ENCODE measurements at places on chromosomes 12 and 14.

GRCh38 chr14:105493921-105494605 lies 3.0 kb downstream of the TEDC1 start:
- no peak for DNase-seq

GRCh38 chr14:55688566-55688965 lies 108.6 kb downstream of the KTN1 start:
- no peak for DNase-seq

DNA sequence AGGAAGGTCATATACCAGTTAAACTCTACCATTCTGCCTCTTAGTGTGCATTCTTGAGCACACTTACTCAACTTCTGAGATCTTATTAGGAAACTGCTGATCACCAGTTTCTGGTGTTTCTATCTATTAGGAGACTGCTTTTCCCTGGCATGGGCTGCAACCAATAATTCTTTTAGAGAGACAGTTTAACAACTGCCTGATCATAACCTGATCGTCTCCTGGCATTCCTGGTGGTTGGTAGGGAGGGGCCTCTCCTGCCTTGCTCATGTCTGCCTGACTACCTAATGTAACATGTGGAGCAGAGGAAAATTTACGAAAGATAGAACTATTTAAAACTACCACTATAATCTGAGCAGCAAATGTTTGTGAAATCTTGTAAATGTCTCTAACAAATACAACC lies 75.3 kb upstream of the MGAT4C start:
- DNase-seq = no peak

DNA sequence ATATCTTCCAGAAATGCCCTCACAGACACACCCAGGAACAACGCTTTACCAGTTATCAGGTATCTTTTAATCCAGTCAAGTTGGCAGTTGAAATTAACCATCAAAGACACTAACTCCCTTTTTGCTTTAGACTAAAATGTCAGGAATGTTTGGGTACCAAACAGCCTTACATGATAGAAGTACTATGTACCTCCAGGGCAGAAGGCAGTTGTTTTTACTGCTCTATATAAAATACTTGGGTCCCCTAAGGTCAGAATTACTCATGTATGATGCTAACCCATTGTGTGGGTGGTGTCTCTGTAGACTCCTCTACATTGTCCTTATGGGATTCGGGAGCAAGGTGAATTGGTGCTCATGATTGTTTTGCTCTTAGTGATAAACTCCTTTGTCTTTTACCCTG lies 492.5 kb upstream of the FLRT2 start:
- DNase-seq = no peak

GRCh38 chr12:66428261-66428660 lies 126.0 kb downstream of the HELB start:
- DNase-seq = no peak

DNA sequence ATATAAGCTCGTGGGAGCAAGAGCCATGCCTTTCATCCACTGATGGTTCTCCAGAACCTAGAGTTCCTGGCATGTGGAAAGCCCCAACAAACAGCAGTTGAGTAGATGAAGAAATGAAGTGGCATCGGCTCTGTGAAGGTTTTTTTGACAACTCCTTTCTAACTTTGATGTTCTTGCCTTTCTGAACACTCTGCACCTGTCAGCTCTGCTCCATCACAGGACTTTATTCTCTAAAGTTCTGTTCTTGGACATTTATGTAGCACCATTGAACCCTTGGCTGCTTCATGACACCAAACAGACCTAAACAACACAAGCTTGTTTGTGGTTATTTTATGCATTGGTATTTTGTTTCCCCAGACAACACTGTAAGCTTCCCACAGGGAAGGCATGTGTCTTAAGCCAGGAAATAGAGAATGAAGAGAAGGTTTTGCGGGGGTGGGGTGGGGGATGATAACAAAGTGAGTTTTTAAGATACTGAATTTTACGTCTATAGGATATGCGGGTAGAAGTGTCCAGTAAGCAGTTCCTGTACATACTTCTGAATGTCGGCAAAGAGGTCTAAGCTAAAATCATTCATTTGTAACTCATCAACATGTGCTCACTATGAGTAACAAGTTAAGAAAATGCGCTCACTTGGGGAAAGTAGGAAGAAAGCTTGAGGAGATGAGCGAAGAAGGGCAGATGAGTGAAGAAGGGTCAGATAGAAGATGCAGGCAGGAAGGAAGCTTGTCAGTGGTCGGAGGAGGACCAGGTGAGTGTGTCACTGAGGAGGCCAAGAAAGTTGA lies 146.0 kb upstream of the PLEKHG7 start:
- DNase-seq = no peak

DNA sequence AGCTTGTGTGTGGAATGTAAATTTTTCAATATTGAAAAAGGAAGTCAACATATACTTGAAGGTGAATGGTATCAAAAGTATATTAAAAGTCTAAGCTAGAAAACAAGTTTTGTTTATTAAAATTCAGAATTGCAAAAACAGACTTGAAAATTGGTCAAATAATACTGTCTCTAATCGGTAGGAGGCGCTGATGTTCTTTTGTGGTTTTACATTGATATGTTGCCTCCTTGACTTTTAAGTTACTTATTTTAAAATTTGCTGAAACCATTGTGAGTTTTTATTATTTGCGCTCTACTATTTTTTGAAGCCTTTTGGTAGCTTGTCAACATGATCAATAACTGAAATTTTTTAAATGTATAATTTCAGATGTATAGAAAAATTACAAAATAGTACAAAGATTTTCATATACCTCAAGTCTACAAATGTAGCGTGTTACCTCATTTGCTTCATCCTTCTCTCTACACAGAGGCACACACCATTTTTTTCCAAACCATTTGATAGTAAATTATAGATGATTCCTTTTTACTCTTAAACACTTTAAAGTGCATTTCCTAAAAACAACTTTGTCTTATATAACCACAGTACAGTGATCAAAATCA lies 6.9 kb downstream of the RTRAF start:
- no peak for DNase-seq

- DNase-seq = peak; percentile 8
Observed at GRCh38 chr14:89767861-89768268, 186.7 kb downstream of the EFCAB11 start.

DNA sequence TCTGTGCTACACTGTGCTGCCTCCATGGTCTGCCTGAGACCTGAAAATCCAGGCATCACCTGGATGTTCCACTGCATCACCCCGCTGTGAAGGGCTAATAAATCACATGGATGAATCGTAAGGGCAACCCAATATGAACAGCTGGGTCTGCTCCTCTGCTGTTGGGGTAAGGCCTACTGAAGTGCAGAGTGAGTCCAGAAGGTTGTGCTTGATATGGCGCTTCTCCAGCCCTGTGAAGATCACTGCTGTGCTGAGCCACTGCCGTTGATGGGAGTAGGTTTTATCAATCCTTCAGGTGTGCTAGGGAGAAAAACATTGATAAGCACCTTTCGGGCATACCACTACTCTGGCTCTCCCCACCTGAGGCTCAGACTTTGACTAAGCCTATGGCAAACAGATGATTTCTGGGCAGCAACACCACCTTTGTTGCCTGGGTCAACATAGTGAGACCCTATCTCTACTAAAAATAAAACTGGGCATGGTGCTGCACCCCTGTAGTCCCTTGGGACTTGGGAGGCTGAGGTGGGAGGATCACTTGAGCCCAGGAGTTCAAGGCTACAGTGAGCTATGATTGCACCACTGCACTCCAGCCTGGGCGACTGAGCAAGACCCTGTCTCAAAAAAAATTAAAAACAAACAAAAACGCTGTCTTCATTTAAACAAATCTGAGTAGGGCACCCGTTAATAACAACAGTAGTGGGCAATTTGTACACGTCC lies 1.7 kb downstream of the ACVRL1 start:
- no peak for DNase-seq

- DNase-seq = no peak
Observed at GRCh38 chr12:2583642-2584401, 210.9 kb upstream of the FKBP4 start.

GRCh38 chr12:94284046-94284445 lies 135.7 kb downstream of the PLXNC1 start:
- DNase-seq = no peak

DNA sequence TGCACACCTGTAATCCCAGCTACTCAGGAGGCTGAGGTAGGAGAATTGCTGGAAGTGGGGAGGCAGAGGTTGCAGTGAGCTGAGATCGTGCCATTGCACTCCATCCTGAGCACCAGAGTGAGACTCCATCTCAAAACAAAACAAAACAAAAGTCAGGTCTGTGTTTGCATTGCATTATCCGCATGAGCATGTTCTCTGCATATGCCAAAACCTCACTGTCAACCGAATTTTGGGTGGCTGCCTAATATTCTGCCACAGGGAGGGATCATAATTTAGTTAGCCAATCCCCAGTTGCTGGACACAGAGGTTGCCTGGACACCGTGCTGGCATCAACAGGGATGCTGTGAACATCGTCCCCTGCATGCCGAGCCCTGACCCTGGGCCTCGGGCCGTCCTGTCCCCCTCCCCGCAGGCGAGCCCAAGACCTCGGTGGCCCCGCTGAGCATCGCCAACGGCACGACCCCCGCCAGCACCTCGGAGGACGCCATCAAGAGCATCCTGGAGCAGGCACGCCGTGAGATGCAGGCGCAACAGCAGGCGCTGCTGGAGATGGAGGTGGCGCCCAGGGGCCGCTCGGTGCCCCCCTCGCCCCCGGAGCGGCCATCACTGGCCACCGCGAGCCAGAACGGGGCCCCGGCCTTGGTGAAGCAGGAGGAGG lies 49.2 kb downstream of the PHETA1 start:
- no peak for DNase-seq

DNA sequence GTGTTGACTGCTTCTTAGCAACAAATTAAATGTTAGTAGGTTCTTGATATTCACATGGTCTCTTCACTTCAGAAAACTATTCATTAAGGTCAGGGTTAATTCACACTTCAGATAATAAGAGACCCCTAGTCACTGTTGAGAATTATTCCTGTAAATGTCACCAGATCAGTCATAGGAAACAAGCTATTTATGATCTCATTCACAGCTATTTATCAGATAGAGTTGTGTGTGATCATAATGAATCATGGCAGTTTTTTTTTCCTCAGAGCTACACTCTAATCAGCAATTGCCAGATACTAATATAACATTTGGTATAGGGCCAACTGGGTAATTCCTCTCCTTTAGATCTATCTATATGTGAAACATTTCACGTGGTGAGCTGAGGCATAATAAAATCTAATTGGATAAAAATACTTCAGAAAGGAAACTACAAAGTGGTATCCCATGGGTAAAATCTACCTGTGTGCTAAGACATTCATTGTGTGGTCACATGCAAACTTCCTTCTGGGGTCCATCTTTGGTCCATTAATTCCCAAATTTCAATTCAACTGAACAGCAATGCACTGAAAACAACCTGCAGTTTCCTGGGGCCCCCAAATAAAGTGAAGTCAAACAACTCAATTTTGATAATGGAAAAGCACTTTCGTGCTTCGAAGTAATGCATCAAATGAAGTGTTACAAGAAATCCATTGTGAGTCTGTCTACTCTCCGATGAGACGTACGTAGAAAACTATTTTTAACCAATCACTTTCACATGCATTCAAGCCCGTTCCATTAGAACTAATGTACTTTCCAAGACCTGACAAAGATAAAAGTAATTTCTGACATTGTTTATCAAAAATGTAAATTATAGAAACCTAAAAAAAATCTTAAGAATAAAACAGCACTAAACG lies 197.0 kb downstream of the ACSS3 start:
- no peak for DNase-seq

DNA sequence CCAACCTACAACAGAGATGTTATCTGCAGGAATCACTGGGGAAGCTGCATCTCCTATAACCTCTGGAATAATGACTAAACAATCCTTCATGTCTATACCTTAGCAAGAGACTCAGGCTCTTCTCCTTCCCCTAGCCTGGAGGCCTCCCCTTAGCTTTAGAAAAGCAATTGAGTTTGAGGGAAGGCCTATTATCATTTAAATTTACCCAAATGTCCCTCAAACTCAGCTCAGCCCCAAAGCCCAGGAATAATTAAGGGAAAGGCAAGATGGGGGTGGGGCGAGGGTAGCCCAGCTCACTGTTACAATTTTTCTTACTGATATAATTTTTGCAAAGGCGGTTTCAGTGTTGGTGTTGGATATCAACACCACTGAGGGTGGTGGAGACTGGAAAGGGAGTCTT lies 151.4 kb upstream of the EEA1 start:
- no peak for DNase-seq

- DNase-seq = no peak
Observed at GRCh38 chr14:65357113-65357512, 55.4 kb upstream of the FUT8 start.

All from stimulated activated CD4-positive, alpha-beta T cell treated with anti-CD3 and anti-CD28 coated beads, Interleukin-1b, Interleukin-23, amount 100 ng/mL, for 1 hour (primary cell).